Left ventricle myocardium superior (tissue), 1 donor: ENCODE measurements at places on chromosomes 11 and 22.
A peak's percentile ranks its signal among the peaks of the same experiment; 100 is the strongest.

GRCh38 chr11:125950696-125951651 lies 5.1 kb downstream of the VSIG10L2 start:
- DNase-seq = peak; percentile 79

- DNase-seq = peak; percentile 38
Observed at GRCh38 chr11:82867495-82868082, 32.6 kb downstream of the PRCP start.

GRCh38 chr11:134742956-134743819 lies 331.1 kb upstream of the B3GAT1 start:
- DNase-seq = no peak

GRCh38 chr11:27640954-27641353 lies 59.3 kb downstream of the BDNF start:
- peak; percentile 35 for DNase-seq

DNA sequence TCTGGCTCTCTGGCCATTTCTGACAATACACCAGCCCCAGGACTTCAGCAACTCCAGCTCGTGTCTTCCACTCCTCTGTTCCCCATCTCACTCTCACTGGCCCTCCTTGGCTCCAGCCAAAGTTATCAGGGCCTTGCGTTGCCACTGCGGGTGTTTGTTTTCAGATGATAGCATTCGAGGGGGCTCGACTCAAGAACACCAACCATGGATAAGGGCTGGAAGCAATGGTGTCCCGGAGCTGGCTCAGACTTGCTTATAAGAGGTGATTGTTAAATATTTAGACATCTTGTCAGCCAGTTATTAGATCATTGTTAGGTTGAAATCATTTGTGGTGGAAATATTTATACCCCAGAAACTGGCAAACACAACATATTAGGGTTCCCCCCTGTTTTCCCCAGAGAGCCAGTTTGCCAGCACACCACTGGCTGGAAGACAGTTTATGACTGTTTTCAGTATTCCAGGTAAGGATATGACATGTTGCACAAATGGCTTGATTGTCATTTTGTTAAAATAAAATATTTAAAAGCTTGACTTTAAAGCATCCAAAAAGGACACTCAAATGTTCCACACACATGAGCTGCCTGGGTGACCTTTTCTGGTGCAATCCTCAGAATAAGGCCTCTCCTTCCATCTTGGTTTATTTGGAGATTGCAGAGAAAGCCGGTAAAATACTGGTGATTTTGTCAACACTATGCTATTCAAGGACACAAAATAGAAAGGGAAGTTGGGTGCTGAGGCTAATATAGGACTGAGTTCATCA lies 98.3 kb downstream of the FBXO7 start:
- DNase-seq = no peak

GRCh38 chr11:96227244-96227643 lies 115.8 kb downstream of the MAML2 start:
- no peak for DNase-seq

DNA sequence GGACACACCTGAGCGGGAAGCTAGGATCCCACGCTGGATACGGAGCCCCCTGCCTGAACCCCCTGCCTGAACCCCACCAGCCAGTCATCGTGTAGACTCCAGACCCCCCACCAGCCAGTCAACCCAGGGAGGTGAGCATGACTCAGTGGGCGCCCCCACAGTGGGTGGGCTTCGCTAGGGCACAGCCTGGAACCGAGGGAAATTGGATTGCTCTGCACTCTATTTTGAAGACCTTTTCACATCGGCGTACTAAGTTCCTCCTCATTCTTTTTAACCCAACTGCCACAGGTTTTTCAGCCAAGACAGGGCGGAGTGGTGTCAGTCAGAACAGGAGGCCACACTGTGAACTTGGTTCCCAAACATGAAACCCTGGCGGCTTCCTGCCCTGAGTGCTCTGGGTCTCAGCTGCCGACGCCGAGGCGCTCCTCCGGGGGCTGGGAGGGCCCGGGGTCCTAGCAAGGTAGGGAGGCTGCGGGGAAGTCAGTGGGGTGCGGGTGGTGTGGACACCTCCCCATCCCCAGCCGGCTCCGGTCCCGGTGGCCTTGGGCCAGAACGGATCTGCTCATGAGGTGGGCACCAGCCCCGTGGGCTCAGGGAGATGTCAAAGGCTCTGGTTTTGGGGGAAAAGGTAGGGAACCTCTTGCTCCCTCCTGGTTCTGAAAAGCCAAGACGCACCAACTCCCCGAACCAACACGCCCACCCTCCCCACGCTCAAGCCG lies 57.0 kb downstream of the BRD1 start:
- peak; percentile 28 for DNase-seq

- no peak for DNase-seq
Observed at GRCh38 chr11:46942172-46942571, 5.6 kb downstream of the CSTPP1 start.

- DNase-seq = no peak
Observed at GRCh38 chr11:78685156-78685555, 110.5 kb upstream of the NARS2 start.

DNA sequence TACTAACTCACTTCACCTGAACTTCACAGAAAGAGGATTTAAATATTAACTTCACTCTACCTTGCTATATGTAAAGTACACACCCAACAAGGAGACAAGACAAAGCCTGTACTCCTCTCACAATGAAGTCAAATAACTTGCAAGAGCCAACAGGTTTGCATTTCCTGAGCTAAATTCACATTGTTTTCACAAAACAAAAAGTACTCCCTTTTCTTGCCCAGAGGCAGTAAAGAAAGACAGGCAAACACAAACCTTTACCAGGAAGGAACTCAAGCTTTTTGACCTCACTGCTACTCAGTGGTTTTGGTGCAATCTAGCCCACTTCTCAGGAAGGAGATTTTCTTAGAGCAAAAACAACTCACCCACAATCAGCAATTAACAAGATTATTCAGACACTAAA lies 15.7 kb downstream of the USP28 start:
- DNase-seq = no peak

GRCh38 chr22:29313126-29313575 lies 2.3 kb downstream of the RASL10A start:
- peak; percentile 67 for DNase-seq

DNA sequence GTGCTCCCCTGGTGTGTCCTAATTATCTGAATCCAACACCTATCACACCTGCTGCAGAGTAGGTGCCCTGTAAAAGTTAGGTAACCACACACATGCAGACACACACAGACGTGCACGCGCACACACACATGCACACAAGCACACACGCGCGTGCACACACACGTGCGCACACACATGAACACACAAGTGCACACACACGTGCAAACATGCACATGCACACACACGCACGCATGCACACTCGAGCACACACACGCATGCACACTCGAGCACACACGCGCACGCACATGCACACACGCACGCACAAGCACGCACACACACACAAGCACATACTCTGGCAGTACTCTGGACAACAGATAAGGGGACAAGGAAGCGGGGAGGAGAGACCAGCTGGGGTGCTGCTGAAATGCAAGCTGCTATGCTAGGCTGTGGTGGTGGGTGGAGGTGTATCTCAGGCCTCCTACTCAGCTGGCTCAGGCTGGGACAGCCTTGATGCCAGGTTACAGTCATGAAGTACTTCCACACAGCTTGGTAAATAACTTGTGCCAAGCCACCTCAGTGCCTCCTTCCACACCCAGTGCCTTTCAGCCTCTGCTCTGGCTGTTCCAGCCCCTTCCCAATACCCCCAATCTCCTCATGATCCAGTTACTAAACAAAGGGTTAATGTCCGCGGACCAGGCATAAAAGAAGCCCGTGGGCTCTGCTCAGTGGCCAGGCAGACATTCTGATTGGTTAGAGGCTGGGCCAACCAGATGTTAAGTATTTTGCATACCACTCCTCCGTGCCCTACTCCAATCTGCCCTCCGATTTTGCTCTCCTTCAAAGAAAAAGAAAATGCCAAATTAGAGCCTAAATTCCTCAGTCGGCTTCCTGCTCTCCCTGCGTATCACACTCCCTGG lies 374.1 kb downstream of the TENM4 start:
- DNase-seq = no peak

DNA sequence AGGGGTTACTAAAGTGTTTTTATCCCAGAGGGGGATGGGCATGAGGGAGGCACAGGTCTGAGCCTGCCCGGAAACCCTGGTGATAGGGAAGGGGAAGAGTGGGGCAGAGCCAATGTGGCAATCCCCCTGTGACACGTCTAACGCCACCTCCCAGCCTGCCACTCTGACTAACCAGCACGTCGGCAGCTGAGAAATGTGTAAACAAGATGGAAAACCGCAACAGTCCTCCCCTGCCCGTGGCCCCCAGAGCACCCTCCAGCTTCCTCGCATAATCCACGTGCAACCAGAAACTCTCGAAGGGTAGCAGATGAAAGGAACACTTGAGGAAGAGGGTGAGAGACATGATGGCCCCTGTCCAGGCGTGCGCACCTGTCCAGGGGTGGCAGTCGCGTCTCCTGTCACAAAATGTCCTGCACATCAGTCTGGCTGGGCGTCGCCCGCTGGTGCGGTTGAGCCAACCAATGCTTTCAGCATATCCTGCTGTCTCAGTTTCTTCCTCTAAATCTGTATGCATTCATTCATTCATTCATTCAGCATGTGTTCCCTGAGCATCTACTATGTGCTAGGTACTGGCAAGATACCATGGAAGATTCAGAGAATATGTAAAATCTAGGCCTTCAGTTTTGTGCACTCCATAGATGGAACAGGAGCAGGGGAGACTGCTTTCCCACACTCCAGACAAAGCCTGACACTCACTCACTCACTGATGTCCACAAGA lies 4.5 kb downstream of the TMPRSS4 start:
- DNase-seq = no peak

- DNase-seq = peak; percentile 82
Observed at GRCh38 chr11:102111011-102111786, 952 bp downstream of the YAP1 start.
